ENCODE measurements at places on chromosomes 16 and 17.

DNA sequence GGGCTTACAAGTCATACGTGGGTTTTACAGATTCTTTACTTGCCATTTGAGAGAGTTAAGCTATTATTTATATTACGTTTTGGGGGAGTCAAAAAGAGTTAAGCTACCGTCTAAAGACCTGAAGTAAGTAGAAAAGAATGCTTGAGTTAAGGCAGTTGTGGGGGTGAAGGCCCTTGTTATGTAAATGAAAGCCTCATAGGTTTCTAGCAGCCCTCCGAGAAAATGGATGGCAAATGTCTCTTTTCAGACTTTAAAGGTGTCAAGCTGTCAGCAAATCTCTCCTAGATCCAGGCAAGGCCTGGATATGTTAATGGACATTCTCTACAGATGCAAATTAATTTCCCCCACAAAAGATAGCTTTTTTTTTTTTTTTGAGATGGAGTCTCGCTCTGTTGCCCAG lies 7.2 kb upstream of the EIF4A3 start:
- no peak for DNase-seq

DNA sequence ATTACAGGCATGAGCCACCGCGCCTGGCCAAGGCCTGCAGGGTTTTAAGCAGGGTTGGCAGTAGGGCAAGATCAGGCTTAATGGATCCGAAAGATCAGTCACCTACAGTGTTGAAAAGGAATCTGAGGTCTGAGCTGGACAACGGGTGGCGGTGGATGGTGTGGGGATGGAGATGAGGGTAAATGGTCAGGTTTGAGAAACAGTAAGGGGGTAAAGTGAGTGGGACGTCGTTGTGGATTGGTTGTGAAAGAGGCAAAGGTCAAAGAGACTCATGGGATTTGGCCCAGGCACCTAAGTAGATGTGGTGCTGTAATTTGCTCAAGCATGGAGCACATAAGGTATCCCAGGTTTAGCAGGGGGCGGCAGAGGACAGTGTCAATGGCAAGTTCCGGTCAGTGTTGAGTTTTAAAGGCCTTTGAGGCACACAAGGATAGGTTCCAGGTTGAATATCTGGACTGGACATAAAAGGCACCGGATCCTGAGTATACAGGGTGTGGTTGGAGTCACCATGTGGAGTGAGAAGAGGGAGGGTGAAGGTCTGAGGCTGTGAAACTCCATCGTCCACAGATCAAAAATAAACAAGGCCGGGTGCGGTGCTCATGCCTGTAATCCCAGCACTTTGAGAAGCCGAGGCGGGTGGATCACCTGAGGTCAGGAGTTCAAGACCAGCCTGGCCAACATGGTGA lies 1.1 kb upstream of the SLC16A5 start:
- no peak for DNase-seq

DNA sequence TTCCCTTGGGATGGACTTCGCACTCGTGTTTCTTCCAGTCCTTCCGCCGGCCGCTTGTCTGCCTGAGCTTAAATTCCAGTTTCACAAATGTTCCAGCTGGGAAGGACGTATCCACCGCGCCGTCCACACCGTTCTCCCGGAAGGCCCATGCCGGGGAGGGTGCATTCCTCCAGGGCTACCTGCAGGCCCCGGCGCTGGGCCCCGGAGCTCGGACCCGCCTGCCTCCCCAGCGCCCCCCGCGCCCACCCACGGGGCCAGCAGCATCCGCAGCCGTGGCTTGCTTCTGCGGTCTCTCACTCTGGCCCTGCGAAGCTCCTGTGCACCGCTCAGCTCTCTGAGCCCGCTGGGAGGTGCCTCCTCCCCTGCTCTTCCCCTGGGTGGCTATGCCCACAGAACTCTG lies 2084.1 kb downstream of the TP53TG3F start:
- no peak for DNase-seq

- no peak for DNase-seq
These were observed 84.1 kb downstream of the MYH11 start for GRCh38 chr16:15772579-15773293.

DNA sequence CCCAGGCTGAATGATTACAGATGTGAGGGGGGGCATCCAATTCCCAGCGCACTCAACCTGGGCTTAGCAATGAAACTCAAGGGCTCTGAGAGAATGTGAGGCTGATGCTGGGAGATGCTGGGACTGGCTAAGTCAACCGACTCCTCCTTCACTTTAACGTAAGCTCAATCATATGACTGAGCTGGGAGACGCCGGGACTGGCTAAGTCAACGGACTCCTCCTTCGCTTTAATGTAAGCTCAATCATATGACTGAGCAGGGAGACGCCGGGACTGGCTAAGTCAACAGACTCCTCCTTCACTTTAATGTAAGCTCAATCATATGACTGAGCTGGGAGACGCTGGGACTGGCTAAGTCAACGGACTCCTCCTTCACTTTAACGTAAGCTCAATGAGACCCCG lies 179.4 kb downstream of the VPS53 start:
- DNase-seq = no peak

GRCh38 chr17:45096141-45096540 lies 35.0 kb downstream of the NMT1 start:
- DNase-seq = no peak

- DNase-seq = no peak
These were observed 92.7 kb upstream of the NOL11 start for GRCh38 chr17:67624886-67625656.

GRCh38 chr17:49406421-49407061 lies 8.1 kb downstream of the PHB1 start:
- DNase-seq = no peak

- DNase-seq = no peak
These were observed 3.0 kb downstream of the KRT27 start for GRCh38 chr17:40779181-40779909.

Measured in T-helper 2 cell treated with Interferon-gamma antibody and Interleukin-4, amounts not matched to agents 5 μg/mL and 100 μg/mL, for 36 hours (primary cell).